ENCODE measurements at places on chromosomes 11 and 22.

DNA sequence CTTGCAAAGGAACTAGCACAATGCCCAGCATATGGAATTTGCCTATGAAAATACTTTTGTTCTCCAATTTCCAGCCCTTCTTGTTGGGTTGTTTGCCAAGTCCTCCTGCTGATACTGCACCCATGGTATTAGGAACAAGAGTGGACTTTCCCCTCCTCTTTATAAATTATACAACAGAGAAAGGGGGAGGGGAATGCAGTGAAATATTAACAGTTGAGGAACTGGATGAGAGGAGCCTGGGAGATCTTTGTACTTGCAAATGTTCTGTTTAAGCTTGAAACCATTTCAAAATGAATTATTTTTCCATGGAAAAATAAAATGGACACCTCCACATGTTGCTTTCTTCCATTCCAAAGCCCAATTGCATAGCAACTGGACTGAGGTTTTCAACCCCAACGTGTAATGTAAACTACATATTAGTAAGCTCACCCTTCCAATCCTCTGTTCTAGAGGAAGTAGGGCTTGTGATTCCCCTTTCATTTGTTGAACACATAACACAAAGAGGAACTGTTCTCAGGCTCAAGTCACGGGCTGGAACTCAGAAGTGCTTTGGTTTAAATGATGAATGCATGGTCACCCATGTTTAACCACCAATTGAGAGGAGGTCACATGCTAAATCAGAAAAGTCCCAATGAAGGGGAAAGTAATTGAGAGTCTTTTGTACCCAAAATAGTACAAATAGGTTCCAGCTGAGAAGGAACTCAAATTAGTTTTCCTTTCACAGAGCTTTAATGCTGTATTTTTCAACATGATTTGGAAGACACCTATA is 66.2 kb upstream of the ZC3H12C start:
- no peak for DNase-seq

DNA sequence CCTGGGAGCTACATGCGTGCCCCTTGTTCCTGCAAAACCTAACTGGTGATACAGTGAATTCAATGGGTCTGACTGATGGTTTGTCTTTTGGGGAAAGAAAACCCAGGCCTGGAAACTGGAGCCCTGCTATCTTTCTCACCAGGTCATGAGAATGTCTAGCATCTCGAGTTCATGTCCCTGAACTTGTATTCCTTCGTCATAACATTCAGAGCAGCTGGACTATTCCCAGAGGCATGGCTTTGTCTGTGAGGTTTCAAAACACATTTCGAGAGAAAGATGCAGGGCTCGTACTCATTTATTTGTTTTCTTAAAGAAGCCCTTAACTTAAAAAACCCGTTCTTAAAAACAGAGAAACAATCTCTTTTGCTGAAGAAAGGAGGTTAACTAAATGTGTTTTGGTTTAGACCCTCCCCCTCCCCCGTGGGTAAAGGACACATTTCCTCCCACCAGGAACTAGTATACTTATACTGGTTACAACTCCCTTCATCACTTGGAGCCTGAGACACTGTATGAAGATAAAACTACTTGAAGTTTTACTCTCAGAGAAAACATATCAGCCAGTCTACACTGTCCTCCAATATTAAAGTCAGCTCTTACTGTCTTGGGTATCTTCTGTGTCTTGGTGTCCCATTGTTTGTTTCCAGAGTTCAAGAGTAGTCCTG is 43.2 kb downstream of the ME3 start:
- DNase-seq, result no peak

DNA sequence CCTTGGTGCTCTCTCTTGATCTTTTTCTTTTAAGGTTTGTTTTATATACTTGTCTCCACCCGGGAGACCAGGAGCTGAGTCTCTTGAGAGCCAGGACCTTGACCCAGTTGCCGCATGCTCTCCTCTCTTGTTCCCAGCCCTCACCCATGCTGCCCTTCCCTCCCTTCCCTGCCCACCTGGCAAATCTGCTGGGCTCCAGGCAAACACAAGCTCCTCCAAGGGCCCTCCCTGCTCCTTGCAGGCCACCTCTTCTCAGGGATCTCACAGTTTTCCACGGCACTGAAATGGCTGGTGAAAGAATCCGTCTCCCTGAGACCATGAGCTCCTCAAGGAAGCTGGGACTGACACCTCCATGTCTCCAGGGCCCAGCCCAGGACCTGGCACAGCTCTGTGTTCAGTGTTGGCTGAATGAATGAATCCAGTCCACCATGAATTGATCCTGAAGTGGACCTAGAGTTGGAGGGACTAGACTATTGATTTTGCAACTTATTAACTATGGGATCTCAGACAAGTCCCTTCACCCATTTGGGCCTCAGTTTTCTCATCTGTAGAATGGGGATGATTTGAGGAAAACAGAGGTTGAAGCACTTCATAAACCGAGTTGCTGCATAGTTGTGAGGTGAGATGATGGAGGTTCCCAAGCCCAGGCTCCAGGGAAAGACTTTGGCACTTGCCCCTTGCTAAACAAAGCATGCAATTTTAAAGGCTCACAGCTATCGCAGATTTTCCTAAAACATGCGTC is 25.1 kb upstream of the FBLN1 start:
- no peak for DNase-seq

DNA sequence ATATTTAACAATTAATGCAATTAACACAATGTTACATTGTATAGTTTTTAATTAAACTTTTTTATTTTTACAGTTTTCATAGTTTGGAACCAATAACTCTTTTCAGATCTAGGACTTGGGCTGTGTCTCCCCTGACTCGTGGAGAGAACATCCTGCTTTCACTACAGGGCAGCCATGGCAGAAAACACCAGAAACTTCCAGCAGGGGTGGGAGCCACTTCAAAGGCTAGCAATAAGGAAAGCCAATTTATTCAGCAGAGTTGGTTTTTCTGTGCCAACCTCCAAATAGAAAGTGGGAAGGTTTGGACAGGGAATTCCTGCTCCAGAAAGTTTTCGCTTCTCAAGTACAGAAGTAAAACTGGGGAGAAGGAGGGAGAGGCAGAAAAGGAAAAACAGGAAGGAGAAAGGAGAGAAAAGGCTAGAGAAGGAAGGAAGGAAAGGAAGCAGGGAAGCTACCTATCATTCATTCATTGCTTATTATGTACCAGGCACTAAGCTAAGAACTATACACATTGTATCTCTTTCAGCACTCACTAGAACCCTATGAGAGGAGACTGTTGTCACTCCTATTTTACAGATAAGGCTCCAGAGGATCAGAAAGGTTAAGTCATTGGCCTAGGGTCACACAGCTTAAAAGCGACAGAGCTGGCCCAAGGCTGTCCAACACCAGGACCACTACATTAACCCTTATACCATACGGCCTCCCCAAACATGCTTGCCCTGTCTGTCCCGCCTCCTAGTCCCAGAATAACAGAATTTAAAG is 54.8 kb upstream of the CREB3L1 start:
- no peak for DNase-seq

GRCh38 chr22:19291218-19291579 is 320 bp downstream of the CLTCL1 start:
- no peak for DNase-seq
